Breast epithelium (tissue), 4 donors: ENCODE measurements at places on chromosomes 7 and 10. TPM values are rescaled to one million over a fixed set of nuclear protein-coding genes. Genes with fewer than 3 reads are reported as not detected.

- peak; percentile 40 for DNase-seq
- no peak overlapping the region for H3K27ac ChIP-seq
- H3K36me3 ChIP-seq, result no peaks in the 10 kb centered on the region
- H3K4me3 ChIP-seq, result no peak overlapping the region
Observed at GRCh38 chr10:132845041-132845551, 59.1 kb upstream of the NKX6-2 start.

DNA sequence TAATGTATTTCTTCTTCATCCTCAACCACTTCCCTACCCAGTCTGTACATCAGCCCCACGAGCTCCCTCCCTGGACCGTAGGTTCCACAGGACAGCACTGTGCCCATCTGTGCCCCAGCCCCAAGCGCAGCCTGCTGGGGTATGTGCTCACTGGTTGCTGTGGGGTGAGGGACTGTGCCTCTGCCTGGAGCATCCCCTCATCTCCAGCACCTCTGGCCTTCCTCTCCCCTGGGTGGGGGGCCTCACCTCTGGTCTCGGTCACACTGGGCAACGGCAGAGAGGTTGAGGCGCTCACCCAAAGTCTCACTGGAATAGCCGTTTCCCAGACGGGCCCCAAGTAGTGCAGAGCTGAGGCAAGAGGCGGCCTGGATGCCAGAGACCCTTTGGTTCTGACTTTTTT, 1.5 kb upstream of the PRKAR1B start:
- H3K27me3 ChIP-seq, result no peaks in the 10 kb centered on the region
- no peaks in the 10 kb centered on the region for H3K36me3 ChIP-seq
- no peak overlapping the region for H3K27ac ChIP-seq
- DNase-seq, result peak; percentile 46
- peaks cover 4% of the 10 kb centered on the region for H3K4me1 ChIP-seq

- H3K27me3 ChIP-seq, result no peaks in the 10 kb centered on the region
- H3K4me1 ChIP-seq, result no peaks in the 10 kb centered on the region
- no peak for DNase-seq
- no peak overlapping the region for H3K27ac ChIP-seq
- no peak overlapping the region for H3K4me3 ChIP-seq
- no peaks in the 10 kb centered on the region for H3K36me3 ChIP-seq
Observed at GRCh38 chr10:3793553-3793952, 8.5 kb upstream of the KLF6 start.

The CRYGN gene
- total RNA-seq, result not detected

DNA sequence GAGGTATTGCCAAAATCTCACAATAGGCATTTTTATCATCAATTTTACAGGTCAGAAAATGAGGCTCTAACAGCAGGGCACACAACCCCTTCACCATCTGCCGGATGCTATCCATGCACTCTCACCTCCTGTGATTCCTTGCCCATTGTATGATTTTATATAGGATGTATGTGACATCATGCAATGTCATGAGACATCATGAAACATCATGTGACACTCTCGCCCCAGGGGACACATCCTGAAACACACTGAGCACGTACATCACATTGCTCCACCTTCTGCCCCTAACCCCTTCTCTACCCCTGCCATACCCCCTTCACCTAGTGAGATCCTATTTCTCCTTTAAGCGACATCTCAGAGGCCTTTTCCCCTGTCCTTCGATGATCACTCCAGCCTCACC, 189.4 kb downstream of the FRMD4A start:
- H3K36me3 ChIP-seq, result no peaks in the 10 kb centered on the region
- no peaks in the 10 kb centered on the region for H3K27me3 ChIP-seq
- DNase-seq, result no peak

DNA sequence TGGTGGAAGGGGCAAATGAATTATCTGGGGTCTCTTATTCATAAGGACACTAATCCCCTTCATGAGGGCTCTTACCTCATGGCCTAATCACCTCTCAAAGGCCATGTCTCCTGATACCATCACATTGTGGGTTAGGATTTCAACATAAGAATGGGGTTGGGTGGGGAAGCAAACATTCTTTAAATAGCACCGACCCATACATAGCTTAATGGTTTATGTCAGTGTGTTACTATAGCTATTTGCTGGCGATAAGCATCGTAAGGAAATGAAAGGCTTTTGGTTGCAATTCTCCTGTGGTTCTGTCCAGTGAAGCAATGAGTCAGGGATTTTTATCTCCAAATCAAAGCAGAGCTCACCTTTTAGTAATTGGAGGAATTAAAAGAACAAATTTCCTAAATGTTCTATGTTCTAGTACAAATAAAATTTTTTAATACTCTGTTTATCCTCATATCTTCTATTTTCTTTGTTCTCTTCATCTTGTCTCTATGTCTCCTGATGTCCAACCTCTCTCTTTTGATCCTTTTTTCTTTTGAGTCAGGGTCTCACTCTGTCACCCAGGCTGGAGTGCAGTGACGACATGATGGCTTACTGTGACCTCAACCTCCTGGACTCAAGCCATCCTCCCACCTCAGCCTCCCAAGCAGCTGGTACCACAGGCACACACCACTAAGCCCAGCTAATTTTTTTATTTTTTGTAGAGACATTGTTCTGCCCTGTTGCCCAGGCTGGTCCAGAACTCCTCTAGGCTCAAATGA, 57.0 kb upstream of the GLCCI1 start:
- H3K27me3 ChIP-seq, result no peaks in the 10 kb centered on the region
- no peaks in the 10 kb centered on the region for H3K4me1 ChIP-seq
- H3K27ac ChIP-seq, result no peak overlapping the region

DNA sequence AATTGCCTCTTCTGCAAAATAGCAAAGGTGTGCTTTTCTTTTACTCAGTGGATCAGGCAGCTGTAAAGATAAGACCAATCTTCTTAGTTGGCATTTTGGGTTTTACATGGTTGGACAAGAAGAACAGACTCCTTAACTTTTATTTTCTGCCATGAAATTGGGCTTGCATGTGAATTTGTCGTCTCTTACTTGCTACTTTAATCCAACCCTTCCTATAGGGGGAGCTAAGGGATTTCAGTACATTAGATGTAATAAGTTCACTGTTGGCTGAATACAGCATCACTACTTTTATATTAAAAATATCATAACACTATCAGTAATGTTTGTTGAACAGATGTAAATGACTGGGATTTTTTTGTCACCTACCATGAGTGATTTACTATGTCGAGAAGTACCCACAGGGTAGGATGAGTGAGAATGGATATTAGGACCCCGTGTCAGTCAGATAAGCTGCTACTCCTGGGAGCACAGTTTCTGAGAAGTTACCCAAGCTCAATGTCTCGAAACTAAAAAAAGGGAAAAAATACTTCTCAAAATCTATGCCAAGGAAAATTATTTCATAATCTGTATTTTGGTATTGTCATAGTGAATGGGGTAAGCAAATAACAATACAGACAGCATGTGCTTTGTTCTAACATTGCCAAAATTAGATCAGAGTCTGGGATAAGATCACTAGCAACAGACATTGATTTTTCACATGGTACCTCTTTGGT, 127.4 kb upstream of the AGR3 start:
- no peak overlapping the region for H3K4me3 ChIP-seq
- no peaks in the 10 kb centered on the region for H3K36me3 ChIP-seq
- H3K27me3 ChIP-seq, result no peaks in the 10 kb centered on the region
- DNase-seq, result no peak

DNA sequence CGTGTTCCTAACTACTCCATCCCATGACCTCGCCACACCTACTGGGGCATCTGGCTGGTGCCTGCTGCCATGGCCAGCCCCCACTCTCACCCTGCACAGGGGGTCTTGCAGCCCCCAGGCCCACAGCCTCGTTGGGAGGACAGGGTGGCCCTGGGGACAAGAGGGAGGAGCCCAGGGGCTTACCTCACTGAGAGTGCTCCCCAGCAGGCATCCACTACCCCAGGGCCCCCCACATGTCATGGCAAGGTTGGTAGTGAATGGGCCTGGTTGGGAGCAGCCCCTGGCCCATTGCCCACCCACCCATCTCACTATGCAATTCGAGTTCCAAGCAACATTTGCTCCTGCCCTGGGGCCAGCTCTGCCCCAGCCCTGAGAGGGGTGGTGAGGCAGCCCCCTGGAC, 24.0 kb upstream of the AMZ1 start:
- no peak overlapping the region for H3K4me3 ChIP-seq
- H3K36me3 ChIP-seq, result no peaks in the 10 kb centered on the region
- H3K27ac ChIP-seq, result no peak overlapping the region
- DNase-seq, result no peak
- H3K4me1 ChIP-seq, result no peaks in the 10 kb centered on the region

DNA sequence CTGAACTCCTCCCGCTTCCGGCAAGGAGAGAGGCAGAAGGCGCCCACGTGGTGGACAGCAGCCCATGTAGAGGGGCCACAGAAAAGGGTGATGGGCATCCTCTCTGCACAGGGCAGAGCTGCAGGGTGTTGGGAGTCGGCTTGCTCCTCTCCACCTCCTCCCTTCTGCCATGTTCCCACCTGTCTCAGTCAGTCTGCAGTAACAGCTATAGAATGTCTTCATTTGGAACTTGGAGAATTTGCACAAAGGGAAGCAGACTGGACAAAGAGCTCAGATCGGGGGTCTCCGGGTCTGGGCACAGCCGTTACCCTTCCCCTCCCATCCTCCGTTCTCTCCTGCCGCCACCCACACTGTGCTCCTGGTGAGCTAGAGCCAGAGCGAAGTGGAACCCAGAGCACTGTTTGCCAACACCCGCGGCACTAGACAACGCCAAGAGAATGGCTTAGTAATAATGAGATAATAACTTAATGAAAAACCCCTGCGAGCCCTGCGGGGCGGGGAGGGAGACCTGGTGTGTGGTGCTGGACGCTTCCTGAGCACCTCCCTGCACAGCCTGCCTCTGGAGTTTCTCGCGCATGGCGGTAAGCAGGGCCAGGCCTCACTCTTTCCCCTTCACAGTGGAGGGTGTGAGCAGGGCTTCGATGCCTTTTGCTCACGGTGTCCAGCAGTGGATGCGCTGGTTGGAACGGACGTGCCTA, 254.7 kb downstream of the PAXIP1 start:
- H3K4me1 ChIP-seq, result no peaks in the 10 kb centered on the region
- H3K27ac ChIP-seq, result no peak overlapping the region
- no peaks in the 10 kb centered on the region for H3K36me3 ChIP-seq
- H3K4me3 ChIP-seq, result no peak overlapping the region
- no peak for DNase-seq

- H3K36me3 ChIP-seq, result no peaks in the 10 kb centered on the region
- no peak overlapping the region for H3K4me3 ChIP-seq
- no peaks in the 10 kb centered on the region for H3K27me3 ChIP-seq
- H3K27ac ChIP-seq, result no peak overlapping the region
Observed at GRCh38 chr7:47813620-47814260, 134.5 kb downstream of the PKD1L1 start.

The ADAMTS14 gene
- 0.15 TPM for total RNA-seq

DNA sequence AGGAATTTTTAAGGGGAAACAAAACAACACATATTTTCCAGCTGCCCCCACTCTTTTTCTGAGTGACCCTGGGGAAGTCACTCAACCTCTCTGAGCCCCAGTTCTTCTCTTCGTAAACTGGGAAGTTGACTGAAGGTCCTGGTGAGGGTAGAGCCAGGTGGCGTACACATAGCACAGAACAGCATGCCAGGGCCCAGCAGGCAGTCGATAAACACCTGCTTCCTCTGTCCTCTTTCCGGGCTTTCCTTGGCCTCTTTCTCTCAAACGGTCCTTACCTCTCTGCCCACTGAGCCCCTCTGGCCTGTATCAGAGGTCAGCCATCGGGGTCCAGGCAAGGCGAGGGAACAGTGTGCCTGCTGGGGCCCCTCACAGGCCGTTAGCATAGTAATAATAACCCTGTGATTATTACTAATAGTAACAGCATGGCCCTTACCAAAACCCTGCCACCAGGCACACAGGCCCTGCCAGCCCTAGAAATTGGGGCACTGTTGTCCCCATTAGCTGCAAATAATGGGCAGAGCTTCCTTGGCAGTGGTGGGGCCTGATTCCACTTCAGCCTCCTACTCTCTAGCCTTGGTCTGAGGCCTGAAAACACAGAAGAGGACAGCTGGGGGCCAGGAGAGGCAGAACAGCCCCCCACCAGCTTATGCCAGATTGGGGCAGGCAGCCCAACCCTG, 37.3 kb upstream of the SLC29A3 start:
- no peaks in the 10 kb centered on the region for H3K27me3 ChIP-seq
- no peak overlapping the region for H3K4me3 ChIP-seq
- H3K27ac ChIP-seq, result no peak overlapping the region
- H3K36me3 ChIP-seq, result no peaks in the 10 kb centered on the region
- DNase-seq, result no peak

GRCh38 chr7:41955893-41956675, 253.2 kb upstream of the INHBA start:
- peaks cover 14% of the 10 kb centered on the region for H3K4me1 ChIP-seq
- DNase-seq, result peak; percentile 96
- peak overlapping the region; percentile 38 for H3K4me3 ChIP-seq
- H3K36me3 ChIP-seq, result no peaks in the 10 kb centered on the region
- H3K27ac ChIP-seq, result peak overlapping the region; percentile 70
- no peaks in the 10 kb centered on the region for H3K27me3 ChIP-seq

- H3K4me3 ChIP-seq, result peak overlapping the region; percentile 18
- no peaks in the 10 kb centered on the region for H3K36me3 ChIP-seq
- DNase-seq, result no peak
- H3K4me1 ChIP-seq, result no peaks in the 10 kb centered on the region
- H3K27me3 ChIP-seq, result no peaks in the 10 kb centered on the region
Observed at GRCh38 chr7:78768859-78769258, 684.6 kb downstream of the MAGI2 start.

DNA sequence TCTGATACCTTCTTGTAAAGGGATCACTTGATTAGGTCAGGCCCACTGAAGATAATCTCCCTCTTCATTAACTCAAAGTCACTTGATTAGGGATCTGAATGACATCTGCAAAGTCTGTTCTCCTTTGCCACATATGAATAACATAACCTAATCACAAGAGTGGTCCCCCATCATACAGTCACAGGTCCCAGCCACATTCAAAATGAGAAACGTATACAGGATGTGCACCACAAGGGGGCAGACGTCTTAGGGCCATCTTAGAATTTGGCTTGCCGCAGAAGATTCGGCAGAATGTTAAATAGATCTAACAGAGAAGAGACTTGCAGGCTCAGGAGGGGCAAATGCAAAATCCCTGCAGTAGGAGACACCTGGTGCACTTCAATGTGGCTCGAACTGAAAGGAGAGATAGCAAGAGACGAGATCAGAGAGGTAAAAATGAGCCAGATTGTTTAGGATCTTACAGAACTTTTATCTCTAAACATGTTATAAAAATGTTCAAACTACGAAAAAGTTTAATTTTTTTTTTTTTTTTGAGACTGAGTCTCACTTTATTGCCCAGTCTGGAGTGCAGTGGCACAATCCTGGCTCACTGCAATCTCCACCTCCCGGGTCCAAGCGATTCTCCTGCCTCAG, 10.4 kb upstream of the SMC3 start:
- no peaks in the 10 kb centered on the region for H3K36me3 ChIP-seq
- H3K27me3 ChIP-seq, result no peaks in the 10 kb centered on the region
- no peaks in the 10 kb centered on the region for H3K4me1 ChIP-seq
- no peak for DNase-seq
- no peak overlapping the region for H3K4me3 ChIP-seq
- no peak overlapping the region for H3K27ac ChIP-seq

DNA sequence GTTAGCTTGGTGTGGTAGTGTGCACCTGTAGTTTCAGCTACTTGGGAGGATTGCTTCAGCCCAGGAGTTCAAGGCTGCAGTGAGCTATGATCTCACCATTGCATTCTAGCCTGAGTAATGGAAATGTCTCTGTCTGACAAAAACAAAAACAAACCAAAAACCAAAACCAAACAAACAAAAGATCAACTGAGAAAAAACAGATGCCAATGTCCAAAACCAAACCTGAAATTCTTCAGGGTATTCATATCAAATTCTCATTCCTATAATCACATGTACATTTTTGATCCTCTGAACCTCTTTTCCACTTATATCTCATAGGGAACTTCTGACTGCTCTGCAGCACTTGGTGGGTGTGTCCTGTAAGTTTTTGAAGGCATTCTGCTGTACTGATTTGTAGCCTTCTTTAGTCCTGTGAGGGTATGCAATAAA, 87.0 kb downstream of the CDK6 start:
- no peaks in the 10 kb centered on the region for H3K4me1 ChIP-seq
- H3K4me3 ChIP-seq, result no peak overlapping the region
- H3K36me3 ChIP-seq, result no peaks in the 10 kb centered on the region
- H3K27me3 ChIP-seq, result no peaks in the 10 kb centered on the region
